ENCODE measurements at places on chromosomes 1 and 21.

DNA sequence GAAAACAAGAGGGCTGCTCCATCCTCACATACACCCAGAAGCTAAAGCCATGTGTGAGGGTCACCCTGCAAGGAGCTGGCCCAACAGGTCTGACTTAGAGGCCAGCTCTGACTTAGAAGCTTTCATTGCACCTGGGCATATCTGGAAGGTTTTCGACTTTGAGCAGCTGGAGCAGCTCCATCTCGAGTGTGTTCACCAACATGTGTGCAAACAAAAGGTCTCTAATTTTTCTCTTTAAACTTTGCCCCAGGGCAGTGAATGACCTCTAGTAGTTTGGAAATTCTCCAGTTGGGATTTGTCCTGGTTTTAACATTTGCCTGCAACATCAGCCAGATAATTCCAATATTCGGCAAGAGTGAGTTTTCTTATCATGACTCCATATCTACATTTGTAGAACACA lies 108.3 kb downstream of the TNR start:
- no peak for DNase-seq

- DNase-seq, result no peak
Observed at GRCh38 chr1:162950187-162950586, 89.2 kb upstream of the CCDC190 start.

- DNase-seq, result no peak
Observed at GRCh38 chr1:95035536-95035935, 37.2 kb downstream of the ALG14 start.

GRCh38 chr1:27961646-27962221 lies 2.0 kb downstream of the XKR8 start:
- no peak for DNase-seq
